ENCODE measurements at places on chromosomes 16 and 17.

GRCh38 chr17:39325528-39326240 is 75.7 kb downstream of the FBXL20 start:
- no peaks in the 10 kb centered on the region for H3K27me3 ChIP-seq
- H3K4me1 ChIP-seq, result no peaks in the 10 kb centered on the region
- peaks cover 3% of the 10 kb centered on the region for H3K36me3 ChIP-seq
- H3K27ac ChIP-seq, result no peak overlapping the region
- H3K4me3 ChIP-seq, result no peak overlapping the region

- peaks cover 12% of the 10 kb centered on the region for H3K4me1 ChIP-seq
- H3K27me3 ChIP-seq, result no peaks in the 10 kb centered on the region
- no peaks in the 10 kb centered on the region for H3K36me3 ChIP-seq
- DNase-seq, result no peak
Measured at GRCh38 chr16:30049871-30050270, 15.7 kb upstream of the ALDOA start.

DNA sequence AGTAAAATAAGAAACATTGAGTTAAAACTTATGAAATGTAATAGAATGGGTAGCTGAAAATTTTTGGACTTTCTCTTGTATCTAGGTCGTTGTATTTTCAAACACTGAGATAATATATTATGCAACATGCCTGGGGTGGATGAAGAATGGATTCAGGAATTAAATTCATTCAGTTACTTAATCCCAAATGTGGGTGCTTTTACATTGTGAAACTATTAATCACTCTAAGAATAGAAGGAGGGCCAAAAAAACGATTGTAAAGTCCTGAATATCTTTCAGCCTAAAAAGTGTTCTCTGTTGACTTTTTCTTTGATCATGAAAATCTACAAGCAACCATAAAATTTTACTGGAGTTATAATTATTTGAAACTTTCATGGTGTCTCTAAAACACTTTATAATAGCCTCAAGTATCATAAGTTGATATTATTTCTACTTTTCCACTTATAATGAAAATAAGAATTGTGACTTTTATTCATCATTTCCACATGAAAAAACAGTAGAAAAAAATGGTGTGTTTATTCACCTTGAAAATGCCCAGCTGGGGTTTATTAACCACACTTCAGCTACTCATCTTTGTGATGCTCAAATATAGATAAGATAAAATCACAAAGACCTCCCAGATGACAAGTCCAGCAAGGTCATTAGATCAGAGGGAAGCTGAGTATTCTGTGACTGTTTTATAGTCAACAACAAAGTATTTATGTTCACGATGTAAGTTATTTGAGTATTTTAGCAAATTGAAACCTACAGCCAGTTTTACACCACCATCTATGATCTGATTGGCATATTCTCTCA is 619.9 kb upstream of the SOX9 start:
- H3K27me3 ChIP-seq, result no peaks in the 10 kb centered on the region
- H3K4me1 ChIP-seq, result no peaks in the 10 kb centered on the region
- no peak overlapping the region for H3K27ac ChIP-seq
- H3K4me3 ChIP-seq, result no peak overlapping the region

- no peaks in the 10 kb centered on the region for H3K27me3 ChIP-seq
- H3K36me3 ChIP-seq, result no peaks in the 10 kb centered on the region
- no peak for DNase-seq
- H3K4me3 ChIP-seq, result no peak overlapping the region
Measured at GRCh38 chr16:52855463-52855862, 197.2 kb downstream of the CHD9NB start.

- no peak overlapping the region for H3K4me3 ChIP-seq
- peaks cover 6% of the 10 kb centered on the region for H3K4me1 ChIP-seq
- DNase-seq, result no peak
- H3K36me3 ChIP-seq, result no peaks in the 10 kb centered on the region
- peaks cover 7% of the 10 kb centered on the region for H3K27me3 ChIP-seq
- no peak overlapping the region for H3K27ac ChIP-seq
Measured at GRCh38 chr17:49914664-49915063, 54.3 kb upstream of the DLX4 start.

GRCh38 chr17:78342449-78343186 is 17.3 kb downstream of the SOCS3 start:
- H3K4me1 ChIP-seq, result peaks cover 90% of the 10 kb centered on the region
- H3K4me3 ChIP-seq, result no peak overlapping the region
- H3K36me3 ChIP-seq, result no peaks in the 10 kb centered on the region
- H3K27ac ChIP-seq, result peak overlapping the region; percentile 88

DNA sequence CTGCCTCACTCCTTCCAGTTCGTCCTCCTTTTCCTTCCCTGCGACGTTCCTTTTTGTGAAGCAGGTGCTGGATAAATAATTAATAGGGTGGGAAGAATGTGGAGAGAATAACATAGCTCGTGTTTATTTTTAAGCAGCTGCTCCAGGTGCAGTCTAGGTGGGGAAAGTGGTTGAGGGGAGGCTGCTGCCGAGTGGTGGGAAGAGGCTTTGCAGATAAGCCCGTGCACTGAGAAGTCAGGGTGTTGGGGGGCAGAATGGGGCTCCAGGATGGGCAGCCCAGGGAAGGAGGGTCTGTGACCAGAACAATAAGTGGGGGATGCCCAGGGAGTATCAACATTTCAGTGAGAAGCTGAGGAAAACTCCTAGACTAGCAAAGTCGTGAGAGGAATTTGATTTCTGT is 300.5 kb downstream of the CPPED1 start:
- no peaks in the 10 kb centered on the region for H3K27me3 ChIP-seq
- H3K4me3 ChIP-seq, result no peak overlapping the region
- H3K36me3 ChIP-seq, result no peaks in the 10 kb centered on the region

- H3K36me3 ChIP-seq, result no peaks in the 10 kb centered on the region
- H3K4me1 ChIP-seq, result no peaks in the 10 kb centered on the region
- no peaks in the 10 kb centered on the region for H3K27me3 ChIP-seq
- no peak overlapping the region for H3K4me3 ChIP-seq
- no peak for DNase-seq
- no peak overlapping the region for H3K27ac ChIP-seq
Measured at GRCh38 chr16:75710344-75710743, 9.1 kb upstream of the DUXB start.

DNA sequence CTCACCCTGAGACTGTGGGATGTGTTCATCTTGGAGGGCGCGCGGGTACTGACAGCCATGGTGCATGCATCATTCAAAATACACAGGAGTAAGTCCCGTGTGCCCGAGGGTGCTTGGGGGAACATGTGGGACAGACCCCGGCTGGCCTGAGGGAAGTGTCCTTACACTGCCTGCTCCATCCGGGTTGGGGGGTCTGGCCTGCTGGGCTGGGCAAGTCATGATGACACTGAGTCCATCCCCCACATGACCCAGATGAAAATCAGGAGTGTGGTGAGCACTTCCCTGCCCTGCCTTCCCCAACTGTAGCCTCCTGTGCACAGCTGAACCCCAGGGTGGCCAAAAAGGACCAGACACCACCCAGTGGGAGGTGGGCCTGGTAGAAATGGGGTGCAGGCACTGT is 10.8 kb downstream of the TBC1D26 start:
- H3K4me1 ChIP-seq, result no peaks in the 10 kb centered on the region
- no peak for DNase-seq
- no peak overlapping the region for H3K27ac ChIP-seq
- H3K4me3 ChIP-seq, result no peak overlapping the region
- no peaks in the 10 kb centered on the region for H3K36me3 ChIP-seq

- H3K4me3 ChIP-seq, result no peak overlapping the region
- peaks cover 57% of the 10 kb centered on the region for H3K36me3 ChIP-seq
- DNase-seq, result no peak
- H3K27me3 ChIP-seq, result no peaks in the 10 kb centered on the region
- H3K27ac ChIP-seq, result no peak overlapping the region
- H3K4me1 ChIP-seq, result peaks cover 14% of the 10 kb centered on the region
Measured at GRCh38 chr17:40352779-40353394, 11.7 kb downstream of the GJD3 start.

- no peak for DNase-seq
- no peaks in the 10 kb centered on the region for H3K36me3 ChIP-seq
- no peak overlapping the region for H3K27ac ChIP-seq
- H3K4me3 ChIP-seq, result no peak overlapping the region
Measured at GRCh38 chr16:70442344-70442743, 3.4 kb upstream of the ST3GAL2 start.

- peak overlapping the region; percentile 100 for H3K27ac ChIP-seq
- H3K36me3 ChIP-seq, result peaks cover 17% of the 10 kb centered on the region
- no peak for DNase-seq
- peaks cover 85% of the 10 kb centered on the region for H3K4me1 ChIP-seq
- H3K27me3 ChIP-seq, result no peaks in the 10 kb centered on the region
- peak overlapping the region; percentile 94 for H3K4me3 ChIP-seq
Measured at GRCh38 chr17:8154608-8155155, 2.5 kb upstream of the PER1 start.

GRCh38 chr17:13016881-13017654 is 759 bp downstream of the ELAC2 start:
- peak overlapping the region; percentile 82 for H3K4me3 ChIP-seq
- no peaks in the 10 kb centered on the region for H3K27me3 ChIP-seq
- peak overlapping the region; percentile 73 for H3K27ac ChIP-seq
- peaks cover 18% of the 10 kb centered on the region for H3K4me1 ChIP-seq

- DNase-seq, result no peak
- no peak overlapping the region for H3K4me3 ChIP-seq
- H3K27ac ChIP-seq, result no peak overlapping the region
- H3K4me1 ChIP-seq, result peaks cover 9% of the 10 kb centered on the region
- H3K27me3 ChIP-seq, result no peaks in the 10 kb centered on the region
- no peaks in the 10 kb centered on the region for H3K36me3 ChIP-seq
Measured at GRCh38 chr17:66378296-66378695, 75.9 kb downstream of the PRKCA start.

DNA sequence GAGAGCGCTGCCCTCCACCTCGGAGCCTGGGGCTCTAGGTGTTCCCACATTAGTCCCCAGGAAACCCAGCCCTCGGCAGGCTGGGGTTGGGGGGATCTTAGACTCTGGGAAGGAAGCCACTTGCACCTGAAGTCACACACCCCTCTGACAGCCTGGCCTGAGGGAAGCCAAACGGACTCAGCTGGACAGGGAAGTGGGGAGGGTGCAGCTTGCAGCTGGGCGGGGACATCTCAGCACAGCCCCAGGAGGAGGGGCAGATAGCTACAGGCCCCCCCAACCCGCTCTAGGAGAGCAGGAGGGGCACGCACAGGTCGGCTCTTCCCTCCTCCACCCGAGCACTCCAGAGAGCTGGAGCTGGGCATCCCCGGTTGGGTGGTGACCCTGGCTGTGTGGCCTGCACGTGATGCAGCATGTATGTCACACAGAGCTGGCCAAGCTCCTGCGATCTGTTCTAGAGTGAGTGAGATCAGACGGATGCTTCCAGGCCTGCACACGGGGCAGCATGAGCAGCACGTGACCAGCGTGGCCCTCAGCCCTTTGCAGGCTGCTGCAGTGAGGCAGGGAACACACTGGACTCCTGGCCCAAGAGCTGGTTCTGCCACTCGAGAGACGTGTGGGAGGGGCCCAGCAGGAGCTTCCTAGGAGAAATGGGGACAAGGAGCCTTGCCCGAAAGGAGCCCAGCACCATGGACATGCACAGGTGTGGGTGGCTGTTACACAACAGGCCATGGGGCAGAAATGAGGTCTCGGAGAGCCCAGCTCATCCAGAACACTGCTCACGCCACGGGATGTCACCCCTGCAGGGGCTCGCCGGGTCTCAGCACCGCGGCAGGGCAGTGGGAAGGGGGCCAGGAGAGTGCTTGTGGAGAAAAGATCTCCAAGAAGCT is 15.4 kb downstream of the KIFC3 start:
- no peaks in the 10 kb centered on the region for H3K4me1 ChIP-seq
- no peak overlapping the region for H3K4me3 ChIP-seq
- no peak overlapping the region for H3K27ac ChIP-seq
- H3K36me3 ChIP-seq, result no peaks in the 10 kb centered on the region

GRCh38 chr17:58998871-58999270 is 107.8 kb downstream of the TRIM37 start:
- H3K27ac ChIP-seq, result no peak overlapping the region
- no peak overlapping the region for H3K4me3 ChIP-seq
- H3K27me3 ChIP-seq, result no peaks in the 10 kb centered on the region
- DNase-seq, result no peak
- H3K4me1 ChIP-seq, result peaks cover 5% of the 10 kb centered on the region
- H3K36me3 ChIP-seq, result peaks cover 23% of the 10 kb centered on the region

- DNase-seq, result no peak
- no peak overlapping the region for H3K27ac ChIP-seq
- H3K27me3 ChIP-seq, result no peaks in the 10 kb centered on the region
Measured at GRCh38 chr16:11264155-11264832, 4.8 kb downstream of the TNP2 start.

DNA sequence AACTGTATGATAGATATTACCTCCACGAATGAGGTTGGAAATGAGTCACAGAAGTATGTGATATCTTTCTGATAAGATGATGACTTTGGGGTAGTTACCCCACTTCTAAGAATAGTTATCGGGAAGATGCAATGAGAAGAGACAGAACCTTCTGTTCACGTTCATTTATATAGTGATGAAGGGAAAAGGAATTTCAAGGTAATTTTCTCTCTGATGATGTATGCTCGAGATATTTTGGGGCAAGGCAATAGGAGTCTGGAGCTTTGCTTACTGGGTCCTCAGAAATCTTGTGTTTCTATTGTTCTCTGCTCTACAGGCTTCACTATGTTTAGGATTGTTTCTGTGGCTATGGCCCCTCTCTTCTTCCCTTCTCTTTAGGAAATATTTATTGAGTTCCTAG is 1389.6 kb downstream of the CDH8 start:
- no peaks in the 10 kb centered on the region for H3K27me3 ChIP-seq
- H3K4me1 ChIP-seq, result no peaks in the 10 kb centered on the region
- H3K27ac ChIP-seq, result no peak overlapping the region
- DNase-seq, result no peak
- H3K36me3 ChIP-seq, result no peaks in the 10 kb centered on the region

- no peak overlapping the region for H3K27ac ChIP-seq
- no peak for DNase-seq
- H3K27me3 ChIP-seq, result peaks cover 6% of the 10 kb centered on the region
- H3K4me1 ChIP-seq, result peaks cover 34% of the 10 kb centered on the region
- H3K4me3 ChIP-seq, result no peak overlapping the region
- no peaks in the 10 kb centered on the region for H3K36me3 ChIP-seq
Measured at GRCh38 chr16:4316108-4316863, 419 bp downstream of the GLIS2 start.

DNA sequence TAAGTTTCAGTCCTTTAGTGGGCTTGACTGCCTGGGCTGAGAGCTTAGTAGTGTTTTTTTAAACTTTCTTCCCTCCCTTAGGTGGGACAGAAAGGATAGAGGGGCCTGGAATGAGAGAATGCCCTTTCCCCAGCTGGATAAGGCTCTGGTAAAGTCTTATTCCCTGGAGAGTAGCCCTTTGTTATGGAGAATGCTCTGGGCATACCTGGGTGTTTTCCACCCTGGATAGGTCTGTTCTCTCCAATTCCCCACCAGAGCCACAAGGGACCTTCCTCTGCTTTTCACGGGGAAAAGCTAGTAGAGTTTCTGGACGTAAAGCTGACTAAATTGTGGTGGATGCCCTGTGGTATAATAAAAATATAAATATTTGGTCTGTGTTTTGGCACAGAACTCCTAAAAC is 164.1 kb downstream of the HS3ST4 start:
- H3K27me3 ChIP-seq, result peaks cover 4% of the 10 kb centered on the region
- no peaks in the 10 kb centered on the region for H3K4me1 ChIP-seq
- DNase-seq, result no peak
- no peak overlapping the region for H3K27ac ChIP-seq

GRCh38 chr17:58382108-58382871 is 30.3 kb upstream of the SUPT4H1 start:
- H3K27me3 ChIP-seq, result no peaks in the 10 kb centered on the region
- no peak for DNase-seq
- H3K4me3 ChIP-seq, result peak overlapping the region; percentile 8
- no peaks in the 10 kb centered on the region for H3K36me3 ChIP-seq
- peaks cover 7% of the 10 kb centered on the region for H3K4me1 ChIP-seq

All from CD4-positive, CD25-positive, alpha-beta regulatory T cell (primary cell).